CD4-positive, alpha-beta T cell treated with Interleukin-1 beta for 1 hour (primary cell): ENCODE measurements at places on chromosomes 5 and 9.

DNA sequence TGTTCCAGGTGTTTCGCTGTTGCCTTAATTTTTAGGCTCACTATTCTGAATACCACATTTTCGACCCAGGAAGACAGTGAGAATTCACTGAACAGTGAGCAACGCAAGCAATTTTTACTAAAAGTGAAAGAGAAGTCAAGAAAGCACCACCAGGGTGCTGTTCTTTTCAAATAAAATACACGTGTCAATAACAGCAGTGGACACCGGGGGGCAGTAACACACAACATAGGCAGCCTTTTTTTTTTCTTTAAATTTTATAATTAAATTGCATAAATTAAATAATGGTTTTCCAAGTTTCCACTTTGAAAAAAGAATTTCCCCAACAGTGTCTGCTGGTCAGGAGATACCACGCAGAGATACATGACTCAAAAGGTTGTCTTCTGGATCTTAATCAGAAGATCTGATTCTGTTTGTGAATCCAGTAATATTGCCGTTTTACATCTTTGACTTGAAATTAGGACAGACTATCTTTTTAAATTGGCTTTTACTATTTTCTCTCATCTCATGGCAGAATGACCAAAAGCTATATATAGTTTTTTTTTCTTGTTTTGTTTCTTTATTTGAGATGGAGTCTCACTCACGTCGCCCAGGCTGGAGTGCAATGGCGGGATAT lies 47.1 kb upstream of the SH3GL2 start:
- no peak for DNase-seq

GRCh38 chr5:61969347-61969746 lies 336.7 kb upstream of the KIF2A start:
- no peak for DNase-seq

- peak; percentile 2 for DNase-seq
Measured at GRCh38 chr5:127878174-127878750, 175.1 kb downstream of the CCDC192 start.

- no peak for DNase-seq
Measured at GRCh38 chr5:66169534-66169933, 25.4 kb downstream of the SREK1 start.

DNA sequence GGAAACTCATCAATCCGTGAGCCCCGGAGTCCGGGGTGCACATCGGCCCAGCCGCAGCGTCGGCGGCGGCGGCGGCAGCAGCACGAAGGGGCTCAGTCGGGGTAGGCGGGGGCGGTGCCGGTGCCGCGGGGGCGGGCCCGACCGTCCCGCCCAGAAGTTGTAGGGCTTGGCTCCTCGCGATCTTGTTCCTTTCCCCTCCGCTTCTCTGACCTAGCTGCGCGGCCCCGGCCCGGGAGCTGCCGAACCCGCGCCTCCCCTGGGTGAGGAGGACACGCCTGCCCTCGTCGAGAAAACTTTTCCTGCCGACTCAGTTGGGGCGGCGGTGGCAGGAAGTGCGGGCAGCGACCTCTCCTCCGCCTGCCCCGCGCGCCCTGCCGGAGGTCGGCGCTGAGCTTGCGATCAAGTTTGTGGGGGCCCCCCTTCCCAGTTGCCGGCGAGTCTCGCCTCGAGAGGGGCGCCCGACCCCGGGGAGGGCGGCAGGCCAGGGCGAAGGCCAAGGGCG lies at the start of gene MAN2A1:
Gene MAN2A1 (plus strand): TSS at position 188 of the 502 bp plus-strand sequence. CDS start 491 bp downstream, outside the sequence.
- DNase-seq: peak; percentile 83

GRCh38 chr5:1334831-1335539 lies 9.9 kb downstream of the CLPTM1L start:
- no peak for DNase-seq
